Neural progenitor cell (in vitro differentiated cells): ENCODE measurements at places on chromosomes 5 and 9. TPM values are rescaled to one million over a fixed set of nuclear protein-coding genes. Genes with fewer than 3 reads are reported as not detected.

GRCh38 chr5:170769898-170770416 lies 13.6 kb upstream of the GABRP start:
- no peak for DNase-seq

GRCh38 chr9:97980918-97981845 lies 2.0 kb upstream of the ANP32B start:
- DNase-seq, result peak; percentile 13

The ANGPTL2 gene
- 7.6 and 9.4 TPM in 2 replicates for total RNA-seq

The ACTBL2 gene
- total RNA-seq, result not detected in 2 replicates

DNA sequence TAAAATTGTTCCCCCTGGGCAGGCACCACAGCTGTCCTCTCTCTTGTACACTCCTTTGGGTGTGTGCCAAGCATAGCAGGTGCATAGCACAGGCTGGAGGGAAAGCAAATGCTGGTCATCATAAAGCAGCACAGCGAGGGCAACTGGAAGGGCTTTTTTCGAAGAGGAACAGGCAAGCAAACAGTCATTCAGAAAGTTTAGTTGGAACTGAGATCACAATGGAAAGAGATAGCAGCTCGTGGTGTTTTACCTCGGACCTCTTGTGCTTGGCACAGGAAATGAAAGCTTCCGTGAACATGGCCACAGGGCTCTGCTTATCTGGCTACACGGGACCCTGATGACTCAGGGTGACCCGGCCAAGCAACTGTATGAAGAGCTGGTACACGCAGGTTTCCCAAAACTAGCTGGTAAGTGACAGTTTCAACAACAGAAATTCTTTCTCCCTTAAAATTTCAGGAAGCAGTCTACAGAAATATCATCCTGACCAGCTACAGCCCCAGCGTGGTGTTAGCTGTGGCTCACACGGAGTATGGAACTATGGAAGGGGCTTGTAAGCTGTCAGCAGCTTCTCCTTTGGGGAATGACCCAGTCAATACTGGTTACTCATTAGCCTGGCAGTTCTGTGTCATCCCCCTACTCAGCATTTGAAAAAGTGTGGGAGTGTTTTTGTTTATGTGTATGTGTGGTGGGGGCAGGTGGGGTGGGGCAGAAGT lies 48.1 kb downstream of the POC5 start:
- DNase-seq, result no peak

DNA sequence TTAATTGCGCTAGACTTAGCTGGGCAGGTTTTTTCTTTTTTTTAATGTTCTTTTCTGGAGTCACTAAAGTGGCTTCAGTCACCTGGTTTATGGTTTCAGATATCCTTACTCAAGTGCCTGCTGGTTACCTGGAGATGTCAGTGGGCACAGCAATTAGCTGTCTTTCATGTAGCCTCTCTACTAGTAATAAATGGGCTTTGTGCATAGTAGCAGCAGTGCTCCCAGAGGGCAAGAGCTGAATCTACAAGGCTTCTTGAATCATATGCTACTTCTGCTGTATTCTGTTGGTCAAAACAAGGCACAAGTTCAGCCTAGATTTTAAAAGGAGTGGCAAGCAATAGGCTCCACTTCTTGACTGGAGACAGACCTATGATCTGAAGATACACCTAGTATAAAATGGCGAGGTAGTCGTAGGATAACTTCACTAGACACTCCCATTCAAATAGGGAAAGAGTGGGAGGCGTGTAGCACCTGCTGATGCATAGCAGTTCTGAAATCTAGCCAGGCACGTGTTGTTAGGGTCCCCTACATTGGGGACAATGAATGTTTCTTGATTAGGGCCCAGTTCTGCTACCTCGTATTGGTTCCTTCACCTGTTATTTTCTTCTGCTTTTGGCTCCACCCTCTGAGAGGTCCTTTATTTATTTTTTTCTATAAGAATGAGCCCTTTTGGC lies 7.0 kb downstream of the SCAMP1 start:
- no peak for DNase-seq

GRCh38 chr9:90815183-90815943 lies 13.7 kb downstream of the SYK start:
- DNase-seq, result no peak

The INIP gene
- 31.7 and 39.7 TPM in 2 replicates for total RNA-seq

The MAMDC4 gene
- 2.6 and 8.3 TPM in 2 replicates for total RNA-seq

DNA sequence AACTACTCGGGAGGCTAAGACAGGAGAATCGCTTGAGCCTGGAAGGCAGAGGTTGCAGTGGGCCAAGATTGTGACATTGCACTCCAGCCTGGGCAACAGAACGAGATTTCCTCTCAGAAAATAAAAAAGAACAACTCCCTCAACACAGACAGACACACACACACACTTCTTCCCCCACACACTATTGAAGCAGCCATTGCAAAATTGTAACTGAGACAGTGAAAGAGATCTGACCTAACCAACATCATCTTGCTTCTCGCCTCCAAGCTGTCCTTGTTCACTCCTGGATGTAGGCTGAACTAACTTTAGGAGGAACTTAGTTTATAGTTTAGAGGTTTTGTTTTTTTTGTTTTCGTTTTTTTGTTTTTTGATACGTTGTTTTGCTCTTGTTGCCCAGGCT lies 13.0 kb upstream of the PLIN2 start:
- DNase-seq, result no peak

GRCh38 chr9:108099854-108100253 lies 610.3 kb upstream of the KLF4 start:
- DNase-seq, result no peak

DNA sequence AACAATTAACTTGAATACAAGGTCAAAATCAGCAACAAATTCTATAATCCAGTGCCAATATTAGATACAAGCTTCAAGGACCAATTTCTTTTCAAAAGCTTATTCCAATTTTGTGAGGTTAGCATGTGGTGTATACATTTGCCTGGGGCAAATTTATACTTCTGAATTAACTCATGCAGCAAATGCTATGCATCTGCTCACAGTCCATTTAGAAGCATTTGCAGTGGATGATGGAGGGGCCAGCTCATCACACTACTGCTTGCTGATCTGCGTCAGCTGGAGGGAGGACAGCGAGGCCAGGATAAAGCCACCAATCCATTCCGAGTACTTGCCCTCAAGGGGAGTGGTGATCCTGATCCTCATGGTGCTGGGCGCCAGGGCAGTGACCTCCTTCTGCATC lies 474.3 kb upstream of the KIF2A start:
- DNase-seq, result no peak

DNA sequence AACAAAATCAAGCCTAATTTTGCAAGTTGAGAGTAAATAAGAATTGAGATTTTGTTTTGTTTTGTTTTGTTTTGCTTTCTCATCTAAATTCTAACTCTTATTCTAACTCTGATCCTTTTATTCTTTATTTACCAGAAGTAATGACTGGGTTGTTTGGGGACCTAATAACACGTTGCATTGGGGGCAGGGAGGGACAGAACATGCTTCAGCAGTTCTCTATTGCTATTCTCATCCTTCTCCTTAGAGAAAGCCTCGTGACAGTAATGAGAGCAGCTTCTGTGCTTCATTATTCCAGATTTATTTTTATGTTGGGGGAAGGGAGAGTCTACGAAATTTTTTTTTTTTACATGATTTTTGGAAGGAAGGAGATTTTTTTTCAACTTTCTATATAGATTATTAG lies 21.1 kb downstream of the CPEB4 start:
- DNase-seq, result no peak

- peak; percentile 96 for DNase-seq
Measured at GRCh38 chr5:181281077-181281983, 20.4 kb upstream of the TRIM52 start.
